ENCODE measurements at places on chromosomes 16 and 17.

- DNase-seq, result no peak
Measured at GRCh38 chr16:10226141-10226986, 44.1 kb upstream of the GRIN2A start.

- DNase-seq, result no peak
Measured at GRCh38 chr16:81277541-81278080, 37.2 kb upstream of the GAN start.

DNA sequence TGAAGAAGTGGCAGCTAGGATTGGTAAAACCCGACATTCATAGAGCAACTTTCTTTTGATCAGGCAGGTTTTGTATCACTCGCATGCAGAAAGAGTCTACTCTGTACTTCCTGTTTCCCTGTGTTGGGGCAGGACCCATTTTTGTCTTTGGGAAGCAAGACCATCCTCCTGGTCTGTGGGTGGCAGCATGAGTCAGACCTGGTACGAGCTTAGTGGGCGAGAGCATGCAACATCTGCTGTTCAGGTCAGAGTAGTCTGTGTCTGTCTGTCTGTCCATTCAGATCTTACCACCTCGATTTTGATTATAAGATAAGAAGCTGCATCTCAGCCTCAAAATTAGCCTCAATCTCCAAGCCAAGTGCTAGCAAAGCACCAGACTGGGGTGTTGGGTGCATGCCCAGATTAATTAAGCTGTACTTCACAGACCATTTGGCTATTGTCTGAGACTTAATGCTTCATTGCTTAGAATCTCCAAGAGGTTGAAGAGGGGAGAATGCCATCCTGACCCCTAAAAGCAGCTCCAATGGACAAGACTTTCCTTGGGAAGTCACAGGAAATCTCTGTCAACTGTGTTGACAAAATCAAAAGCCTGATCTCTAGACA is 110.9 kb downstream of the XYLT1 start:
- peak; percentile 57 for DNase-seq

DNA sequence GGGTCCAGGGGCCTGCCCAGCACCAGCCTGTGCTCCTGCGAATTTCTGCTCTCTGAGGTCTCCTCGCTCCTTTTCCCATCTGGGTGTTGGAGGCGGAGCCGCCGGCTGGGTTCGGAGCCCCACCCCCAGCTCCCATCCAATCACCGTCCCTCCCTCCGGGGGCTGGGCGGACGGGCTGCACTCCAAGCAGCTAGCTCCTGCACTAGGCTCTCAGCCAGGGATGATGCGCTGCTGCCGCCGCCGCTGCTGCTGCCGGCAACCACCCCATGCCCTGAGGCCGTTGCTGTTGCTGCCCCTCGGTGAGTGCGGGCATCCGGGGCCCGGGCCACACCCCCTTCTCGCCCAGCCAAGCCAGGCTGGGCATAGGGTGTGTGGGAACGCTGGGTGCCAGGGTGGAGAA is at the start of gene NRN1L:
TSS of gene NRN1L (plus strand) at position 202 of the 400 bp plus-strand sequence. CDS start at position 221, 19 bp downstream.
- no peak for DNase-seq

DNA sequence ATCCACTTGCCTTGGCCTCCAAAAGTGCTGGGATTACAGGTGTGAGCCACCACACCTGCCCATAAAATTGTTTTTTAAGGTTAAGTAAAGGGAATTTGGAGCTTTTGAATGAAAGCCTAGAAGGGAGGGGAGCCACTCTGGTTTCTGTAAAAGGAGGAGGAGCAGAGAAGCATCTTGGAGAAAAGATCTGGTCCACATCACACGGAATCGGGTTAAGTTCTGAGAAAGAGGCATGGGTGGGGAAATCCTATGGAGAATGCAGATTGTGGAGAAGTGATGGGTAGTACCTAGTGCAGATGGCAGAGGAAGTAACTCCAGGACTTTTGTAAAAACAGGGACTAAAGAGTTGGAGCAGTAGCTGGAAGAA is 18.3 kb upstream of the CEP112 start:
- DNase-seq, result no peak

DNA sequence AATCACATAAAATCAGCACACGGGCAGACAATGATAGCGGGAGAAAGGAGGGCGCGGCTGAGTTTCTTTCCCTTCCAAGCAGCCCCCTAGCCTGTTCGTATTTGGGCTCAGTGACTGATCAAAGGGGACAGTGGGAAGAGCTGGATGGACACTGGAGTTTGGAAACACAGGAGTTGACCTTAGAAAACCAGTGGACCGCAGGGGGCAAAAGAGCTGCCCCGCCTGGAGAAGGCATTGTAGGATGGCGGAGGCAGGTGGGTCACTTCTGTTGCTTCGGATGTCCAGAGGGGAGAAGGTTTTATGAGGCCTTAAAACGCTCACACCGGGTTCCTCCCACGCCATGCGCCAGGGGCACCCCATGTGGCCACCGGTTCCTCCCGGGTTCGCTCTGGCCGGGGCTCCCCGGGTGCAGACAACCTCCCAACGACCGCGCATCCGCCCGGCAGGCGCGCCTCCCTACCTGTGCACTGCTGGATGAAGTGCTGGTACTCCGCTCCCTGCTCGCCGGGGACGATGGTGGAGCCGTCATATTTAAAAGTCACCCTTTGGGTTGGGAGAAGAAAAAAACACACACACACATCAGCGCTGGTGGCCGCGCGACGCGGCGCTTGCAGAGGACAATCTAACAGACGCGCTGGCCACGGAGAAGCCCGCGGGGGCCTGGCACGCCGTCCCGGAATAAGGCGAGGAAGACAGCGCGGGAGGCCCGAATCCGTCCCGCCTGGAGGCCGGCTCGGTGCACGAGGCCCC is 662 bp downstream of the COTL1 start:
- DNase-seq, result no peak

DNA sequence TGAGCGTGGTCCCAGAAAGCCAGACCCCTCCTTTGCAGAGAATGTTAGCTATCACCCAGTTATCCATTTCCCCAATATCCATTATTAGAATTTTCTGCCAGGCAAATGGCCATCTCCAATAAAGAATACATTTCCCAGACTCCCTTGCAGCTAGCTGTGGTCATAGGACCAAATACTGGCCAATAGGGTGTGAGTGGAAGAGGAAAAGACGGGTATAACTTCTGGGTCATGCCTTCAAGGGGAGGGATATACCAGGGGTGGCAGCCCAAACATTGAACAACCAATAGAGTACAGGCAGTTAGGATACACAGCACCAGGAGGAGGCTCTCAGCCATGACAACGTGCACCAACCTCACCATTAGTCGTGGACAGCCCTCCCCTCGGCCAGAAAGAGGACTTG is 26.1 kb upstream of the FOXF1 start:
- DNase-seq, result no peak

- DNase-seq, result no peak
Measured at GRCh38 chr16:47925811-47926460, 229.9 kb downstream of the ABCC12 start.

- DNase-seq, result no peak
Measured at GRCh38 chr17:16888413-16889087, 83.4 kb downstream of the TNFRSF13B start.

DNA sequence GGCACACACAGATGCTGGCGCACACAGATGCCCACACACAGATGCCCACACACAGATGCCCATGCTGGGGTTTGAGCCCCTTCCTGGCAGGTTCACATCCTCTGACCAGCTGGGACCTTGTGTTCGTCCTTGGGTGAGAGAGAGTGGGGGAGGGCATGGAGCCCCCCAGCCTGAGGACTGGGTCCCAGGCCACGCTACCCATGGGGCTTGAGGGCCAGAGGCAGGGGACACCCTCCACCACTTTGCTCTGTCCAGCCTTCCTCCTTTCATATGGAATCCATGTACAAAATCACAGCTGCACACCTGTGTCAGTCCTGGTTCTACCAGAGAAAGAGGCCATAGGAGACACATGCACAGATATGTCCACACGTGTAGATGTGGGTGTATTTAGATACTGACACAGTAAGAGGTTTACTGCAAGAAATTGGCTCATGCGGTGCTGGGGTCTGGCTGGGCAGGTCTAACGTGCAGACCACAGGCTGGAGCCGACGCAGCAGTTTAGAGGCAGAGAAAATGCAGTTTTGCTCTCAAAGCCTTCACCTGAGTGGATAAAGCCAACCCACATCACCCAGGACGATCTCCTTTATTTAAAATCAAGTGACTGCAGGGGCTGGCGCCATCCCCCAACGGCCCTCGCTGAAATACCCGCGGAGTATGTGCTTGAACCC is 10.8 kb downstream of the SLC22A31 start:
- DNase-seq, result no peak

DNA sequence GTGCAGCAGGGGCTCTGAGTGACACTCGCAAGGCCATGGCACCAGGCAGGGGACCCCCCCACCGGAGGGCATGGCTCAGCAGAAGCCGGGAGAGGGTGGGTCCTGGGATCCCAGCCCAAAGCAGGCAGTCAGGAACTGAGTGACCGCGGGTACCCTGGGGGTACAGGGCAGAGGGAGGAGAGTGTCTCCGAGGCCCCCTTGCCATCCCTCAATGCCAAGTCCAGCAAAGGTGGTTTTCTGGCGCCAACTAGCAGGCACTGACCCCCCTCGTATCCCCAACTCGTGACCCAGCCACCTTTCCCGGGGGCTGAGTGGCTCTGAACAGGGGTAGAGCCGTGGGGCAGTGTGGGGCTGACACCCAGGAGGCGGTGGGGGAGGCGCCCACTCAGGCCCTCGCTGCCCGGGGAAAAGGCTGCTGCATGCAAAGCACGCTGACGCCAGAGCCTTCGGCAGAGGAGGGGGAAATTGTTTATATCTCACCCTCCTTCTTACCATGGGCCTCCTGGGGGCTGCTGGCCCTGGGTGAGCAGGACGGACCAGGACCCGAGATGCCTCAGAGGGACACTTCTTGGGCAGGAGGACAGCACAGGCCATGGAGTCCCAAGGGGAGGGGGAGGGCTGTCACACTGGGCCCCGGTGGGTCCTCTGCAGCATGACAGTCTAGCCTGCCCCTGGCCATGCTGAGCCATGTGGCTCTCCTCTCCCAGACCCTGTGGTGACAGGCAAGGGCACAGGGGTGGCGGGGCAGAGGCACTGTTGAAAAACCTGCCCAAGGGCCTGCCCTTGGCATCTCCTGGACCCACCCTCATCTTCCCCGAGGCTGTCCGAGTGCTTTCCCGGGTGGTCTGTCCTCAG is 14.6 kb upstream of the ENPP7 start:
- no peak for DNase-seq

DNA sequence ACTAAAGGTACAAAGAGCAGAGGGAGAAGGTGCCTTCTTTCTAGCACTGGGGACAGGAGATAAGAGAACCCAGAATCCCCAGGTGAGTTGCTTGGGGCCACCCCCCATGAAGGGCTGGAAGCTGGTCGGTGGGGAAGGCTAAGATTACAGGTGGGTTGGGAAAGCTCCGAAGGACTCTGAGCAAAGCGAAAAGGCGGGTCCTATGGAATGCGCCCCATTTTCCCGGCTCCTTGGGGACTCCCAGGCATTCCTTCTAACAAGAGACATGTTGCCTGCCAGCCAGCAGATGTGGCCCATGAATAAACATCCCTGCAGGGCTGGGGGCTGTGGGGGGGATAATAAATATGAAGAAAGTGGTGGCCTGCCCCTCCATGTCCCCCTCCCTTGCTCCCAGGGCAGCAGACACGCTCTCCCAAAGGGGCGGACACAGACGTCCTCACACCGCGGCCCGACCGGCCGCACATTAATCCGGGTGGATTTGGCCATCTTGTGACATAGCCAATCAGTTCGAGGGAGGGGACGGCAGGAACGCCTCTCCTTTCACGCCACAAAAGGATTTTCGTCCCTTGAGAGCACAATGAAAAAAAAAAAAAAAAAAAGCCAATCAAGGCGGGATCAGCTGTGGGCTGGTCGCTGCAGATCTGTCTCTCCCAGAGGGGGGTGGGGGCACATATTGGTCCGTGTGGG is 98.5 kb downstream of the SOX9 start:
- DNase-seq, result no peak

GRCh38 chr17:14733376-14733775 is 432.5 kb downstream of the HS3ST3B1 start:
- DNase-seq, result no peak

GRCh38 chr16:49491771-49492761 is 118.5 kb downstream of the C16orf78 start:
- peak; percentile 38 for DNase-seq

- no peak for DNase-seq
Measured at GRCh38 chr16:30351586-30352419, 3.3 kb downstream of the CD2BP2 start.

DNA sequence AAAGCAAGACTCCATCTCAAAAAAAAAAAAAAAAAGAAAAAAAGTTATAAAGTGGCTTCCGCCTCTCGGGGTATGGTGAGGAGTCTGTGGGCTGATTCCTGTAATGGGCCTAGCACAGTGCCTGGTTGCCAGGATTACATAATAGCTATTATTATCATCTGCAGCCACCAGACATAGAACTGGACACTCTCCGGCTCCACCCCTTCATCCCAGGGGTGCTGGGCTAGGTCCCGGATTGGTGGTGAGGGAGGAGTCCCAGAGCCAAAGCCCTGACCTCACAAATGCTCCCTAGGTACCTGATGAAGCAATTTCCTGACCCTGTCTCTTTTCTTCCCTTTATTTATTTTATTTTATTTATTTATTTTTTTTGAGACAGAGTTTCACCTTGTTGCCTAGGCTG is 11.6 kb upstream of the ADGRG1 start:
- no peak for DNase-seq

DNA sequence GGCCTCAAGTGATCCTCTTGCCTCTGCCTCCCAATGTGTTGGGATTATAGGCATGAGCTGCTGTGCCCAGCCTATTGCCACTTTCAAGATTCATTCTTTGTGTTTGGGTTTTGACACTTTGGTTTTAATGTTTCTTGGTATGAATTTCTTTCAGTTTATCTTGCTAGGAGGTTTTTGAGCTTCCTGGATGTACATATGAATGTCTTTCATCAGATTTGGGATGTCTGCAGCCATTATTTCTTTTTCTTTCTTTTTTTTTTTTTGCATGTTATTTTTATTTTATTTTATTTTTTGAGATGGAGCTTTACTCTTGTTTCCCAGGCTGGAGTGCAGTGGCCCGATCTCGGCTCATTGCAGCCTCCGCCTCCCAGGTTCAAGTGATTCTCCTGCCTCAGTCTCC is 18.5 kb downstream of the MRPL45 start:
- no peak for DNase-seq

GRCh38 chr16:84547546-84548061 is 43.1 kb upstream of the MEAK7 start:
- no peak for DNase-seq

- no peak for DNase-seq
Measured at GRCh38 chr16:56203052-56203451, 11.8 kb downstream of the GNAO1 start.

DNA sequence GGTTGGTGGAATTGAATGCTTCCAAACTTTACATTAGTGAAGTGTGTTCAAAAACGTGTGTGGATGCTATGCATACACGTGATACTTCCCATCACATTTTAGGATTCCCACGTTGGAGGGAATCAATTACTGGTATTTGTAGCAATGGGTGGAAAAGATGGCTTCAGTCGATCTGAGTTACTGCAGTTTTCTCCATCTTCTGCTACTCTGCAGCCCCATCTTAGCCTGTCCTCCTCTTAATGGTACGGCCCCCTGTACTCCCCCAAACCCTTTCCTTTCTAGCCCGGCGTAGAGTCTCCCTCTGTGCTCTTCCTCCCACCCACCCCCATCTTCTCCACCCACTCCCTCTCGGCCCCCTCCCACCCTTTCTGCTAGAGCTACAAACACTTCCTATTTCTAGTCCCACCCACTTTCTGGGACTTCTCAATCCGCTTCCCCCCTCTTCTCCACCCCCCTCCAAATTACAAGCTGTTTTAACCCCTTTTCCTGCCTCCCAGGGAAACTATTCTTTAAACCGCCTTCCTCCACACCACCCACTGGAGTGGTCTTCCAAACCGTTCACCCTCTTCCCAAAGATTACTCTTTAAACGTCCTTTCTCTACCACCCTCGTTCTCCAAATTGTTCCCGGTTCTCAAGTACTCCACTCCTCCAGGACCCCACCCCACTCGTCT is 1.1 kb downstream of the CHTF8 start:
- peak; percentile 25 for DNase-seq

GRCh38 chr17:6452471-6453266 is 8.4 kb downstream of the PIMREG start:
- DNase-seq, result no peak
